Bronchial epithelial cell (primary cell): ENCODE measurements at places on chromosomes 1 and 21. TPM values are rescaled to one million over a fixed set of nuclear protein-coding genes. Genes with fewer than 3 reads are reported as not detected.
A peak's percentile ranks its signal among the peaks of the same experiment; 100 is the strongest.

DNA sequence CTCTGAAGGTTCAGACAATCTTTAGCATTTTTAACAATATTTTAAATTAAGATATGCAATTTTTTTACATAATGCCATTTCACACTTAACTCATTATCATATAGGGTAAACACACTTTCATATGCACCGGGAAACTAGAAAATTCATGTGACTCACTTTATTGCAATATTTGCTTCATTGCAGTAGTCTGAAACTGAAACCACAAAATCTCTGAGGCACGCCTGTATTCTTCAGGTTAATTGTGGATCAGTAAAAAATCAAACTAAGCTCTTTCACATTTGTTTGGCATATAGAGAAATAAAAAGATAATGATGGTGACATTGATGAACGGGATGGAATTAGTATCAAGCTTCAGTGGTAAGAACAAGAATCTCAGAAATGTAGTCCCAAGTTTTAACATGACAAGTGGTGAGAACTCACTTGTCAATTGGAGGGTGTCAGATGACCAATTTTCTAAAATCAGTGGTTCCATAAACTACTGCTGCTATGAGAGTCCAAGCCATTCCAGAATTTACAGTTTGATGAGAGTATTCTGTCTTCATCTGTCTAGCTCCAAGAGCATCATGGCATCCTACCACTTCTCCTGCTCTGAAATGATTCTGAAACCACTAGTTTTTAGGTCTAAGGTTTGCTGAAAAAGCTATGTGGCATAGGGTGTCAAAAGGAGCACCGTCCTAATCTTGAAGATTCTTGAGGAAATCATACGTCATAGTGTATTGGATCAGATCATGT is 281.0 kb downstream of the PTPRC start:
- peak; percentile 72 for DNase-seq

TFF2 gene
- not detected in 2 replicates for total RNA-seq

DNA sequence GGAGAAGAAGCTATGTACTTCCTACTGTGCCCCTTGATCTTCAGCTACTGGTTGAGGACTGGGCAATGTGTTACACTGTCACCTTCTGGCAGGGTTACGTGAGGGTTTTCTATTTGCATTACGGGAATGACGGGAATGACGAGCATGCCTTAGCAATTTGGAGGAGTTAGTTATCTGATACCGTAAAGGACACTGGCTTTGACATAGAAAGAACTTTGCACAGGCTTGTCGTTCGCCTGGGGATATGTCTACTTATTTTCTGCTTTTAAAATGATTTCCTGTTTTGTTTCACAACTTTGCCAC is 19.8 kb upstream of the ACBD6 start:
- peak; percentile 98 for DNase-seq

GRCh38 chr1:186188004-186188539 is 187.0 kb downstream of the TPR start:
- peak; percentile 99 for DNase-seq

ZNF362 gene
- 0.51 and 1.1 TPM in 2 replicates for total RNA-seq

ADAMTS5 gene
- total RNA-seq: 0.26 TPM in 1 of 2 replicates, not detected in the other

GRCh38 chr1:94623560-94624148 is 82.1 kb upstream of the F3 start:
- DNase-seq: peak; percentile 94

GRCh38 chr1:221418346-221418745 is 323.5 kb downstream of the DUSP10 start:
- DNase-seq: no peak

- no peak for DNase-seq
These were observed 14.5 kb downstream of the MYBPH start for GRCh38 chr1:203161175-203161574.

GRCh38 chr1:103937763-103938357 is 188.2 kb downstream of the AMY1C start:
- no peak for DNase-seq

PROX1 gene
- under 0.01 TPM in 2 replicates for total RNA-seq

DNA sequence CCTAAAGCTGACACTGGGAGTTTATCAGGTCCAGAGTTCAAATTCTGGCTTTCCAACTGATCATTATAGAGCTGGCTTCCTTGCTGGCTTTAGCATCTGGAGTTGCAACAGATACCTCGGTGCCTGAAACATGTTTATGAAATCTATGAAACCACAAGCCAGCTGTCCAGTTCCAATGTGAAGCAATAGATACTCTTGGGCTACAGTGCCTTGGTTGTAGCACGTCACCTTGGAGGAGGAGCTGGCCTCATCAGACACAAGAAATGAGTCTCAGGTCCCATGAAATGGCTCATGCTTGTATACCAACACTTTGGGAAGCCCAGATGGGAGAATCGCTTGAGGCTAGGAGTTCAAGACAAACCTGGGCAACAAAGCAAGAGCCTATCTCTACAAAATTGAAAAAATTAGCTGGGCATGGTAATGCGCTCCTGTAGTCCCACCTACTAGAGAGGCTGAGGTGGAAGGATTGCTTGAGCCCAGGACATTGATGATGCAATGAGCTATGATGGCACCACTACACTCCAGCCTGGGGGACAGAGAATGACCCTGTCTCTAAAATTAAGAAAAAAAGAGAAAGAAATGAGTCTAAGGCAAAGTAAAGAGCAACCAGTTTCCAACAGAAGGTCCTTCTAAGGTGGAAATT is 132.5 kb upstream of the ZNF648 start:
- peak; percentile 13 for DNase-seq

DNAI4 gene
- total RNA-seq: 1.3 and 4.6 TPM in 2 replicates

- DNase-seq: peak; percentile 61
These were observed 35.6 kb upstream of the RNPC3 start for GRCh38 chr1:103489935-103490334.

- DNase-seq: no peak
These were observed 149.3 kb downstream of the ZC3H11B start for GRCh38 chr1:219463636-219464035.

GRCh38 chr1:59151387-59151761 is 145.5 kb upstream of the FGGY start:
- DNase-seq: no peak

GRCh38 chr1:222897527-222898190 is 82.8 kb downstream of the DISP1 start:
- peak; percentile 15 for DNase-seq

DNA sequence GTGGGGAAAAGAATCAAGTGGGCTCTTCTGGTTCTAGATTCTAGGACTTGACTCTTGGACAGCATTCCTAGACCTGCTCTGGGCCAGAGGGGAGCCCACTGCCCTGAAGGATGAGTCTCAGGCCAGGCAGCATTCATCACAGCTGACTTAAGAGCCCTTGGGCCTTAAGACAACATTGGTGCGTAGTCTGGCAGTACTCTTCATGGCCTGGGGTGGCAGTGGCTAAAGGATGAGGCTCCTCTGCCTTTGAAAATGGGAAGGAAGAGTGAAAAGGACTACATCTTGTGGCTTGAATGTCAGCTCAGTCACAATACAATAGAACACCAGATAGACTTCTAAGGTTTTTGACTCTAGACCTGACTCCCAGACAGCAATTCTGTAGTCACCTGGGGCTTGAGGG is 1415.1 kb upstream of the PRMT6 start:
- no peak for DNase-seq

NFASC gene
- 0.53 and 1.0 TPM in 2 replicates for total RNA-seq

DNA sequence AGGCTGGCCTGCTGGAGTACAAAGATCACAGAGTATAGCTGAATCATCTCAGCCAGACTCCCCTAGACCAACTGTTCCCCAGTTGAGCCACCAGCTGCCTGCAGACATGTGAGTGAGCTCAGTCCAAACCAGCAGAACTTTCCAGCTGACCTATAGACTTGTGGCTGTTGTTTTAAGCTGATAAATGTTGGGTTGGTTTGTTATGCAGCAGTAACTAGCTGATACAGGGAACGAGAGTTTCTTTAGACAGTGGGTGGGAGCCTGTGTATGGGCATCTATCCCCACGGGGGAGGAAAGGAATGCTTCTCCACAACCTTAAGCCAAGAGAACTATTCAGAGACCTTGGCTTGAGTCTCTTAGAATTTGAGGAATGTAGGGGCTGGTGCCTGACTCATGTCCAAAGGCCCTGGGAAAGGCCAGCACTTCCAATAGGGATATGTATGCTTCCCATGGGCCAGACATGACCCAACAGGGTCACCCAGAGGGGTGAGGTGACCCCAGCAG is 30.1 kb downstream of the SLC1A7 start:
- DNase-seq: no peak

DNA sequence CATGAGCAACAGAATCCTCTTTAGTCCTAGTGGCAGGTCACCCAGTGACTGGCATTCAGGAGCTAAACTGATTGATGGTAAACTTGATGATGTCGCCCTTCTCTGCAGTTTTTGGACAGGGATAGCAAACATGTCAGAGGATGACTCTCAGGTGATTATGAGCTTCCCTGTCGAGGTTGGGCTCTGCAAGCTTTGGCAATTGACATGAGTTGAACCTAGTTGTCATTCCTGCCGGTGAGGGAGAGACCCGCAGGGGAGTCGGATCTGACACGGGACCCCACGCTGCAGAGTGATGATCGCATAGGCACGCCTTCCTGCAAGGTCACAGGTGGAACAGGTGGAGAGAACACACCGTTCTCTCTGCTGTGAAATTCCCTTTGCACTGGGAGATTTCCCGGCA is 438.0 kb upstream of the VAMP3 start:
- no peak for DNase-seq

CELF3 gene
- not detected in 2 replicates for total RNA-seq
